ENCODE measurements at places on chromosomes 12 and 14. TPM values are rescaled to one million over a fixed set of nuclear protein-coding genes. Genes with fewer than 3 reads are reported as not detected.

REP15 gene
- not detected for total RNA-seq

RDH12 gene
- 0.29 TPM for total RNA-seq

DNA sequence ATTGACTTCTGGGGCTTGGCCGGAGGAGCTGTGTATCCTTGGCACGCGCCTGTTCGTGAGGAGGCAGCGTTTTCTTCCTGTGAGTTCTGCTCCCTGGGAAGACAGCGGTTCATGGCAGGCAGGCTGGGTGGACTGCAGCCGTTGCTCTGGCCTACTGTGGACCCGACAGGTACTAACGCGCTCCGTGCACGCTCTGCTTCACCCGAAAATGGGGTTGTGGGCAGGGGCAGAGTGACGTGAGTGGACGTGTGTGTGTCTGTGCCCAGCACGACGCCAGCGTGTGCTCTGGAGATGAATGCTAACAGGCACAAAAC lies 179.1 kb downstream of the KIF26A start:
- no peak for DNase-seq

GRCh38 chr12:114238808-114239207 lies 167.1 kb downstream of the TBX5 start:
- no peak for DNase-seq

KRT79 gene
- total RNA-seq = 0.27 TPM

TPH2 gene
- not detected for total RNA-seq

LRRC43 gene
- total RNA-seq = not detected

GRCh38 chr12:56792678-56793077 lies 29.6 kb downstream of the HSD17B6 start:
- no peak for DNase-seq

DNA sequence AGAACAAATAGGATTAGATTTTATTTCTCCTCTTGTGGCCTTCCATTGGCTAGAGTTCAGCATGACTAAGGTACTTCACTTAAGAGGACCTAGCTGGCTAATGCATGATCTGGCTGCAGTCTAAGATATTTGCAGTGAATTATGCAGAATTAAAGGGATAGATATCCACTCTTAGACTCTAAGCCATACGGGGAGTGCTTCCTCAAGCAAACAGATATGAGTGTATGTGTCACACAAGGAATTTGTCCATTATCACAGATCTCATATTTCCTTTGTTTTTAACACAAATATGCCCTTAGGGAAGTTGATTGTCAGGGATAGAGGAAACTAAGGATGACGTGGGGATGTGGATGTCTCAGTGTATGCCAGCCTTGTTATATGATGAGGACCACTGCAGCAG lies 88.1 kb upstream of the DHRS4 start:
- DNase-seq = no peak

- no peak for DNase-seq
These were observed 1.1 kb upstream of the GALNT9 start for GRCh38 chr12:132330549-132330881.

GRCh38 chr12:11798856-11799501 lies 149.5 kb downstream of the ETV6 start:
- DNase-seq = peak; percentile 19

SLCO1B3 gene
- not detected for total RNA-seq

- DNase-seq = no peak
These were observed 154.4 kb downstream of the RPAP3 start for GRCh38 chr12:47551426-47551851.

GRCh38 chr14:60125918-60126317 lies 34.2 kb downstream of the PCNX4 start:
- DNase-seq = no peak

- DNase-seq = no peak
These were observed 217.4 kb downstream of the SLC41A2 start for GRCh38 chr12:104740668-104741067.

GRCh38 chr12:117034701-117035151 lies 64.5 kb downstream of the TESC start:
- no peak for DNase-seq

DNA sequence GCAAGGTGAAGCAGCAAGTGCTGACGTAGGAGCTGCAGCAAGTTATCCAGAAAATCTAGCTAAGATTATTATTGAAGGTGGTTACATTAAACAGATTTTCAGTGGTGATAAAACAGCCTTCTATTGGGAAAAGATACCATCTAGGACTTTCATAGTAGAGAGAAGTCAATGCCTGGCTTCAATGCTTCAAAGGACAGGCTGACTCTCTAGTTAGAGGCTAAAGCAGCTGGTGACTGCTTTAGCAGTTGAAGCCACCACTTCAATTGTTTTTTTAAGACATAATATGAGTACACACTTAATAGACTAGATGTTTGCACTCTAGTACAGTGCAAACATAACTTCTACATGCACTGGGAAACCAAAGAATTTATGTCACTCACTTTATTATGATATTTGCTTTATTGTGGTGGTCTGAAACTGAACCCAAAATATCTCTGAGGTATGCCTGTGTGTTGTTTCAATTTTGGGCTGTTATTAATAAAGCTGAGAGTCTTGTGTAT lies 1026.9 kb upstream of the FOXG1 start:
- DNase-seq = no peak

- peak; percentile 73 for DNase-seq
These were observed 141.9 kb downstream of the BTG1 start for GRCh38 chr12:92003701-92004100.

DNA sequence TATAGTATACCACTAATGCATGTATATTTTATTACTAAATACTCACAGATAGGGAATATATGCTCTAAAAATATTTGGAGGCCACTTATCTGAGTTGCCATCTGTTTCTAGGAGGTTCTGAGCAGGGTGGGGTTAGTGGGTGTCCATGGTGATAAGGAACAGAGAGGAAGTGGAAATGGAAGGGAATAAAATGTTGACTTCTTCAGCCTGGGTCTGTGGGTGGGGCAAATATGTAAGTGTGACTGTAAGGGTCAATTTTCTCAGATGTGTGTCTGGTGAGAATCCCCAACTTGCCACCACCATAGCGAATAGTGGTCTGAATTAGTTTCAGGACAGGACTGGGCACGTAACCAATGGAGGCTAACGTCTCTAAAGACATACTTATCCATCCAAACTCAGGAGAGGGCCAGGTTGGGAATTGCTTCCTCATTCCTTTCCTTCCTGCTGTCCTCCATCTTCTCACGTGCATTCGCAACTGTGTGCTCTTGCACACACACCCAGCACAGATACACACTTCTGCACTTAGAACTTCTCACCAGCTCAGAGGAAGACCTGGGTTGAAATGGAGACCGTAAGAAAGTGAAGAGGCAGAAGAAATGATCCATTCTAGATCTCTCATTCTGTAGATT lies 54.2 kb upstream of the GZMB start:
- peak; percentile 85 for DNase-seq

CLEC9A gene
- total RNA-seq = not detected

DEGS2 gene
- total RNA-seq = 2.7 TPM

IKBIP gene
- 14.9 TPM for total RNA-seq

GRCh38 chr12:53057816-53058500 lies 8.1 kb downstream of the TNS2 start:
- no peak for DNase-seq

- DNase-seq = no peak
These were observed 270.7 kb upstream of the DIO3 start for GRCh38 chr14:101290611-101291010.

DNA sequence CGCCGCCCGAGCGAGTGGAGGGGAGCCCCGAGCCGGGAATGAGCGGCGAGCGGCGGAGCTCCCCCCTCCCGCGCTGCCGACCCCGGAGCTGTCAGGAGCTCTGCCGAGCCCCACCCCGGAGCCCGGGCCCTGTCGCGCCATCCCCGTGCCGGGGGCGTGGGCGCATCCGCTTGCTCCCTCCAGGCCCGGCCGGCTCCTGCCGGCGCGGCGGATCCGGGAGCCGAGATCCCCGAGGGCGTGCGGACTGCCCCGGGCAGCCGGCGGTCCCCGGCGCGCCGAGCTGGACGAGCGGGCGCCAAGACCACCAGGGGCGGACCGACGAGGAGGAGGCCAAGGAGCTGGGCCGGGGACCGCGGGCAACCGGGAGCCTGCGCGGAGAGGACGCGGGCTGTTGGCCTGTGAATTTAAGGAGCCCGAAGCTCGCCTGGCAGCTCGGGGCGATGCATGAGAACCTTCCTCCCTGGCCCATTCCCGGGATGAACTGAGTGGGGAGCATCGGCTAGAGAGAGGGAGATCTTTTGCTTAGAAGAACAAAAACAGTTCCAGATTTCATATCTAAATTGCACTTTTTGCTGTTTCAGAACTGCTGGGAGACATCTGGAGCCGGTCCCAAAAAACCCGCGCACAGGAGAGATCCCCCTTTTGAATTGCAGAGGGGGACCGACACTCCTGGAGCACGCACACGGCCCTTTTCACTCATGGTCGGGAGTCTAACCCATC lies 2.0 kb downstream of the PTHLH start:
- no peak for DNase-seq

PPP4R4 gene
- not detected for total RNA-seq

RAD51AP1 gene
- total RNA-seq = 51.3 TPM

DNA sequence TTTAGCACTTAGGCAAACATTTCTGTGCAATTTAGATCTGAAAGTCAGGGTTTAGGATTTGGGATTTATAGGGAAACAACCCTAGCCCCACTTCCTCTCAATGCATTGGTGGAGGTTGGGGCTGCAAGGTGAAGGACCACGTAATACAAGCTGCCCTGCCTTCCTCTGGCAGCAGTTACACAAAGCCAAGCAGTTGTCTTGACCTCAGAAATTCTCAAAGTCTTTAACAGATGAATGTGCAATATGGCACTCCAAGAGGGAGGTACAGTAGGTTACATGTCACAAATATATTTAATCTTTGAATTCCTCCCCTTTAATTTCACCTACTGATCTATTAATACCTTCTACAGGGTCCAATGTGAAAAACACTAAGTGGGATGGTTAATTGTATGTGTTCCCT lies 23.9 kb downstream of the IFNG-AS1 start:
- DNase-seq = no peak

GRCh38 chr12:58882826-58883225 lies 37.5 kb downstream of the LRIG3 start:
- DNase-seq = no peak

GRCh38 chr12:18684430-18684829 lies 53.4 kb downstream of the PLCZ1 start:
- DNase-seq = no peak

RASAL1 gene
- 0.16 TPM for total RNA-seq

DNA sequence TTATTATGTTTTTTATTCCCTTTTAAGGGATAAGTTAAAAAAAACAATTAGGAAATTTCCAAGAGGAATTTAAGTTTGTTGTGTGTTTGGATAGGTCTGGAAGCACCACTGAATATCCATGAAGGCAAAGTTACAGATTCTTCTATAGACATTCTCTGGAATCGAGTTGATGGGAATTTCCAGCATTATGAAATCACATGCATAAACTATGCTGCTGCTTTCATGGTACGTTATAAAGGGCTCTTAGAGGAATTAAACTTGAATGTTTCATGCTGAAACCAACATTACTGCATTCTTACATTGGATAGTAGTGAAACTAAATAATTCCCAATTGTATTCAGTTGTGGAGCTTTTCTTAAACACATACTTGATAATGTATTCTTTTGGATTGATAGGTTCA lies 21.5 kb upstream of the PTPRQ start:
- no peak for DNase-seq

DNA sequence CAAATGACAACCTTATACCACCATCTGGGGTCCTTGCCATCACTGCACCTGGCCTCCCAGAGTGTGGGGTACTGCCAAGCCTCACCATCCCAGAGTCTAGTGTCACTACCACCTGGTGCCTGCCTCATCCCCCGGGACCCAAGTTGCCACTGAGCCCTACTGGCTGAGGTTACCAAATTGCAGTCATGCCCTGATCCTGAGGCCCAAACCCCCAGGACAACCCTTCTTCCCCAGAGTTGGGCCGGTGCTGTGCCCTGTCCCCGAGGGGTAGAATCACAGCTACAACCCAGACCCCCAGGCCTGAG lies 8.4 kb upstream of the SFSWAP start:
- DNase-seq = no peak

DNA sequence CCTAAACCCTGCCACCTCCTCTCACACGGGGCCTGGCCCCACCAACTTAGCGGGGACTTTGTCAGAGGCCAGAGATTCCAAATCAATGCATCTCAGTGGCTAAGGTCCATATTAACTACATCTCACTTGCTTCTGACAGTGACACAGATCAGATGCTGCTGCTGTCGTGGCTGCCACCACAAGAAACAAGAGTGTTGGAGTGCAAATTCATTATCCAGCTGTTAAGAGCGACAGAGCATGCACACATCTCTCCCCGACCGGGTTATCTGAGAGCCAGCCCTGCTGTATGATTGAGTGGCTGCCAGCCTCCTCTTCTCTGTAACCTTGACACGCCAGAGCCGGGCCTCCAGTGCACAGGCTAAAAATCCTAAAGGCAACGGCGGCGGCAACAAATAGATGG lies 40.2 kb downstream of the SPRING1 start:
- no peak for DNase-seq

DNA sequence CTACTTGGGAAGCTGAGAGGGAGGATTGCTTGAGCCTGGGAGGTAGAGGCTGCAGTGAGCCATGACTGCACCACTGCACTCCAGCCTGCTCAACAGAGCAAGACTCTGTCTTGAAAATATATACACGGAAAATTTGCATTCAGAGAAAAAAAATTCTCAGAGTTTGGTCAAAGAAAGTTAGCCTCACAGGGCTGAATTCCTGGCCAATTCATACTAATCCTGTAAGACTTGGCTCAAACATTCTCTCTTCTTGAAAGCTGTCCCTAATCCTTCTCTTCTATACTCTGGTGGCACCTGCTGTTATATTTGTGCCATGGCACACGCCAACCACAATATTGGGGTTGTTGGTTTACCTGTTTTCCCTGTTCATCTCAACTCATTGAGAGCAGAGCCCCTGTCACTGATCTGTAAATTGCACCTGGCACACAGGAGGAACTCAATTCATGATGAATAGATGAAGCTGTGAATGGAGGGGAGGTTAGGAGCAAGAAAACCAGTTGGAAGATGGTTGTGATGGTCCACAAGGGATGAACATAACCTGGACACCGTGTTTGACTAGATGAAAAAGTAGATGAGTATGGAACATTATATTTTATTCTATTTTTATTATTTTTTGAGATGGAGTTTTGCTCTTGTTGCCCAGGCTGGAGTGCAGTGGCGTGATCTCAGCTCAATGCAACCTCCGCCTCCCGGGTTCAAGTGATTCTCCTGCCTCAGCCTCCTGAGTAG lies 36.8 kb upstream of the SPTSSA start:
- no peak for DNase-seq

PRR4 gene
- 1.6 TPM for total RNA-seq

DNA sequence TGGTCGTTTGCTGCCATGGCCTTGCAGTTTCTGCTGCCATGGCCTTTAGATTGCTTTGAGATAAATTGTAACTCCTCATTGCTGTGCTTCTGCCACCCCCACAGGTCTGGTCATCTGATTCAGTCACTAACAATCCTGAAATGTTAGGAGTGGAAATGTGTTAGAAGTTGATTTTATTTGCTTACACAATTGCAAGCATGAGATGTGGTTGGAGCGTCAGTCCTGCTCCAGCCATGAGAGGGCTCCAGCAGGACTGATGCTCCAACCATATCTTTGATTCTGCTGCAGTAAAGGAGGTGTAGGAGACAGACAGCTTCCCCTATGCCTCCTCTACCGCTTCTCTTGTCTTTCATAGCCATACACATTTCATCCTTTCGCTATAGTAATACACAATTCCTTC lies 226.8 kb upstream of the RGS6 start:
- DNase-seq = no peak

All from K562 (cell line).